ENCODE measurements at places on chromosomes 5 and 9. TPM values are rescaled to one million over a fixed set of nuclear protein-coding genes. Genes with fewer than 3 reads are reported as not detected.

GRCh38 chr9:114307899-114308267 is 15.0 kb upstream of the ORM1 start:
- no peak overlapping the region for H3K27ac ChIP-seq
- no peak overlapping the region for H3K4me3 ChIP-seq
- H3K36me3 ChIP-seq: no peaks in the 10 kb centered on the region
- H3K27me3 ChIP-seq: no peaks in the 10 kb centered on the region

PURA gene
- 3.1 TPM for polyA plus RNA-seq

- no peaks in the 10 kb centered on the region for H3K36me3 ChIP-seq
- H3K27ac ChIP-seq: no peak overlapping the region
- H3K27me3 ChIP-seq: no peaks in the 10 kb centered on the region
- no peaks in the 10 kb centered on the region for H3K4me1 ChIP-seq
These were observed 421.1 kb downstream of the KIF4B start for GRCh38 chr5:155434681-155435080.

MARCHF3 gene
- 10.8 TPM for polyA plus RNA-seq

GRCh38 chr5:163670036-163670435 is 164.6 kb downstream of the MAT2B start:
- no peaks in the 10 kb centered on the region for H3K4me1 ChIP-seq
- H3K27me3 ChIP-seq: no peaks in the 10 kb centered on the region
- no peak for DNase-seq
- no peaks in the 10 kb centered on the region for H3K36me3 ChIP-seq
- no peak overlapping the region for H3K27ac ChIP-seq

DNA sequence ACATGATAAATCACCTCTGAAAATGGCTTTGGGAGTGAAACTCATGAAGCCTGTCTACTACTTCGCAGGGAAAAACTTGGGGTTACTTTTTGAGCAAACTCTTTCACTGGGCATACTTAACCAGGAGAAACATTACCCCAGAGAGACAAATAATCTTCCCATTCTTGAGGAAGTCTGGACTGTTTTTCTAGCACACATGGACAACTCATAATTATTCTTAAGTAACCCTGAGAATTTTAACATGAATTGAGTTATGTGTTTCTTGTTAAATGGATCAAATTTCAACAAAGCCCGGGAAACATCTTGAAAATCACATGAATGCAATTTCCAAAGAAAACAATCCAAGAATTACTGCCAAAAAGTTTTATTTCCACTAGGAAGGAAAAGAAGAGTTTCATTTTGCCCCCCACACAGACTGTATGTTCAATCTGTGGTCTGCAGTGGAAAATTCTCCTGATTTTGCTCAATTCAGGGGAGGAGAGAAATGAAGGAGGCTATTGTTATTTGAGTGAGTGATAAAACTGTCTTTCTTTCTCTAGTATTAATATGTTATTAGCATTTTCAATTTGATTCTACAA is 564.8 kb upstream of the CLINT1 start:
- no peak overlapping the region for H3K4me3 ChIP-seq
- H3K27me3 ChIP-seq: no peaks in the 10 kb centered on the region
- no peaks in the 10 kb centered on the region for H3K36me3 ChIP-seq
- no peak overlapping the region for H3K27ac ChIP-seq
- no peaks in the 10 kb centered on the region for H3K4me1 ChIP-seq

All from naive thymus-derived CD4-positive, alpha-beta T cell (primary cell).